ENCODE measurements at places on chromosomes 16 and 17.

GRCh38 chr17:34961093-34961911 is at the start of the genes CCT6B and ZNF830:
Gene CCT6B, minus strand, starts transcription at chr17:34961460. Its CDS starts 67 bp downstream, at chr17:34961393.
Gene ZNF830, plus strand, starts transcription at chr17:34961540. Its CDS starts 27 bp downstream, at chr17:34961567.
- DNase-seq: peak; percentile 87

DNA sequence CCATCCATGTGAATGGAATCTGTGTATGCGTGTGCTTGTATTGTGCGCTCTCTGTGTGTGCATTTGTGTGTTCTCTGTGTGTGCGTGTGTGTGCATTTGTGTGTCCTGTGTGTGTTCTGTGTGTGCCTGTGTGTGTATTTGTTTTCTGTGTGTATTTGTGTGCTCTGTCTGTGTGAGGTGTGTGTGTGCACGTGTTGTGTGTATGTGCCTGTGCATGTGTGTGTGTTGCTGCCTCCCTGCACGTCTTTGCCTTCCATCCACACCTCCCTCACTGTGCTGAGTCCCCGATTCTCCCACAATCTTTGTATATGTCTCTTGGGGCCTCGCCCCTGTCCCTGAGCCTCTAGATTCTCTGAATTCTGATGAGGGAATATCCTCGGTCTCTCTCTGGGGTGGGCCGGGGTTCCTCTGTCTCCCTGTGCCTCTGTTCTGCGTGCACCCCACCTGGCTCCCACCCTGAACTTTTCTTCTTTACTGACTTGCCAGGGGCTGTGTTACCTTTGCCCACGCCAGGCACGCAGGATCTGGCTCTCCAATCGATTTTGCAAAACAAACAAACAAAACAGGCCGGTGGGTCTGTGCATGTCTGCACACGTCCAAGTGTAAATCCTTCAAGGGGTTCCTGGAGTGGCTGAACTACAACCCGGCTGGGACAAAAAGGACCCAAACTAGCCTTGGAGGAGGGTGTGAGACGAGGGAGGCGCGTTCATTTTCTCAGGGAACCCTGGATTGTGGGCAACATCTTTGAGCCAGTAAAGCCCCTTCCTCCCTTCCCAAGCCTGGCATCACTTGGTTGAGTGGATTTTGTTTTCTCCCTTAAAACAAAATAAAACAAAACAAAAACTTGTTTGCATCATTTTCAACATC is 8.1 kb upstream of the FOXF1 start:
- no peak for DNase-seq

- no peak for DNase-seq
Observed at GRCh38 chr16:85650135-85650843, 37.2 kb downstream of the GSE1 start.

DNA sequence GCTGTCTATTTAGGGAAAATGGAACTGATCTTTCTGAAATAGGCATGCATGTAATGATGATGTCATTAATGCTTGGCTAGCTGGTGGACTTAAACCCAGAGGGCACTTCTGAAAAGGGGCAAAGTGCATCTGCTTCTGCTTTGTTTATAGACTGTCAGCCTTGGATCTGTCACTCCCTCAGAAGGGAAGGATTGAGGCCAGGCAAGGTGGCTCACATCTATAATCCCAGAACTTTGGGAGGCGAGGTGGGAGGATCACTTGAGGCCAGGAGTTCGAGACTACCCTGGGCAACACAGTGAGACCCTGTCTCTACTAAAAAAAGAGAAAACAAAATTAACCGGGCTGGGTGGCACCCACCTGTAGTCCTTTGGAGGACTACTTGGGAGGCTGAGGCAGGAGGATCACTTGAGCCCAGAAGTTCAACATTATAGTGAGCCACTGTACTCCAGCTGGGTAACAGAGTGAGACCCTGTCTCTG is 185.5 kb downstream of the WWOX start:
- no peak for DNase-seq

DNA sequence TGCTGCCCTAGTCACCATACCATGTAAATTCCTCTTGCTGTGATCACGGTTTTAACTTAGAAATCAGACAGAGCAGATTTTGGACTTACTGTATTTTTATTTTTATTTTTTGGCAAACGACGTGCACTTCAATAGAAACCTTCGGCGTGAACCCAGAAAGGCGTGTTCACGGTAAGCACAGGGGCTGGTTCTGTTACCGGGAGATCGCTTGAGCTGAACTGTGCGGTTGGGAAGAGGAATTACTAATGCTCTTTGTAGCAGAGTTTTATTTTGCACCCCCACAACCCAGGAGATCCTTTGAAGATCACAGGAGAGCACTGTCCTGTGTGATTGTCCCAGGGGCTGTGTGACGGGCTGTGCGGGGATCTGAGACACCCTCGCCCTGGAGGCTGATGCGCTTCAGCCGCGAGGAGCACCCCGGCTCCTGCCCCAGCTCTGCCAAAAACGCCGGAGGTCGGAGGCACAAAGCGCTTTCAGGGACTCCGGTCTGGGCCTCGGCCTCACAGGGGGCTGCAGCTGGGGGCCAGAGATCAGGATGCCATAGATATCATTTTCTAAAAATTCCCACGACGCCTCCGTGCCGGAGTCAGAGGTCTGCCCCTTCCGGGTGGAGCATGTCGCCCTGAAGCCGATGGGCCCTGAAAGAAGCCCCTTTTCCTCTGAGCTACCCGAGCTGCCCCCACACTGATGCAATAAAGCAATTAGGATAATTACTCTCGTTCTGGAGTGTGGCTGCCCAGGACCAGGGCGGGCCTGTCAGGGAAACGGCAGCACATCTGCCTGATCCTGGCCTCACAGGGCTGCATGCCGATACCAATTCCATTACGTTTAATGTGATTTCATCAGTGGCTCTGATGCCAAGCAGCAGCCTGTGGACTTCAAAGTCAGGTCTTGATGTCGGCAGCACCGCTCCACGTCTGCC is 71.8 kb downstream of the LMF1 start:
- DNase-seq: no peak

- DNase-seq: no peak
Observed at GRCh38 chr16:68272507-68273209, 8.3 kb downstream of the SLC7A6 start.

- no peak for DNase-seq
Observed at GRCh38 chr17:62111562-62112171, 46.6 kb upstream of the MED13 start.

- DNase-seq: no peak
Observed at GRCh38 chr16:3051494-3051893, 5.1 kb downstream of the MMP25 start.

DNA sequence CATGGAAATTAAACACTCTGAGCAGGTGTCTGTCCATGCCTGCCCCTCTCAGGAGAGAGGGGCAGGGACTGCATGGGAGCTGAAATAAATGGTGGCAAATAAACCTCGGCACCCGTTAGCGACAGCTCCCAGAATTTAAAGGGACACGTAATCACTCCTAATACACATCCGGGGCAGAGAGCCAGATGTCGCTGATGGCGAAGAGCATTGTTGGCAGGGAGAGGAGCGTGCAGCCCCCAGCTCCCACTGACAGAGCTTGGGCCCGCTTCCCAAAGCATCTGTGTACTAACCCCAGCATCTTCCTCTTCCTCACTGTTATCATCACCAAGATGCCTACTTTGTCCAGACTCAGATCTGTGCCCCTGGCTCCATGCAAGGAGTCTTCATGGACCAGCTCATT is 85.8 kb downstream of the IRX5 start:
- DNase-seq: no peak

GRCh38 chr17:78278139-78278741 is 46.8 kb downstream of the TMEM235 start:
- DNase-seq: no peak

- no peak for DNase-seq
Observed at GRCh38 chr16:85002099-85002541, 9.2 kb downstream of the ZDHHC7 start.

Measured in activated CD8-positive, alpha-beta memory T cell treated with anti-CD3 and anti-CD28 coated beads for 4 hours (primary cell).